Kasumi-1 (cell line): ENCODE measurements at places on chromosomes 1 and 21.

DNA sequence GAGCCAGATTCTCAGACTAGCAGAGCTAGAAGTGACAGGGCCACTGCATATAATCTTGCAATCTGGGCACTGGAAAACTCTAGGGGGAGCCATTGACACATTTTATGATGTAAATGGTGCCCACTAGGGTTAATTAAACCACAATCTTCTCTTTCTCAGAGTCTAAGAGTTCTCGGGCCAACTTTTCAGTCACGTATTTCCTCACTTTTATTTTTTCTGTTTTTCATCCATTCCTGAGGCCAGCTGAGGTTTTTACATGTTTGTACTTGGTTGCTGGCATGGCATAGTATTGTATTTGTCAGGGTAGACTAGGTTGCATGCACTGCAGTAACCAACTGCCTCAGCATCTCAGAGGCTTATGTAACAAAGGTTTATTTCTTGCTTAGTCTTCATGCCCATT lies 138.2 kb downstream of the ZNF326 start:
- peak; percentile 65 for DNase-seq

GRCh38 chr1:181583598-181583997 lies 100.3 kb downstream of the CACNA1E start:
- no peak for DNase-seq

- no peak for DNase-seq
Observed at GRCh38 chr1:4710592-4711415, 56.4 kb downstream of the AJAP1 start.

DNA sequence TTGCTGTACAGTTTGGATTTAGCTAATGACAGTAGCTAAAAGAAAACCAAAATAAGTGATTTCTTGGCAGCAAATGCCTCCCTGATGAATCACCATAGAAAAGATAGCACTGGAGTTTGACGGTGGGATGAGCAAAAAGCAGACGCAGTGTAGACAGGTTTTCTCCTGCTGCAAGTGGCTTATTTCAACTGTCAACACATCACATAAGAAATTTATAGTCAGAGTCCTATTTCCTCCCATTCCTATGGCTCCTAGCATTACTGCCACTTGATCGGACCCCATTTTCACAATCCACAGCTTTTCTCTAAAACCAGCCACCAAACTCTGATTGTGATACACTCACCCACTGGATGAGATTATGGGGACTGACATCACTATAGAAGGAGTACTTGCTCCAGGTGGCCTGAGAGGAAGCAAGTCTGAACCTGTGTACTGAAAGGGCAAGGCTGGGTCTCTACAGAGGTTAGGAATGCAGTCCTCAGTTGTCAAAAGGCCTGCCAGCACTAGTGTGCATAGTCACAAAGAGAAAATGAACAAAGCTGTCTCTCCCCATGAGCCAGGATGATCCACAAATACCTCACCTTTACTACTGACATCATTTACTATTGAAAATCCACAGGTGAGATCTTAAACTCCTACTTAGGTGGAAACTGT lies 359.8 kb downstream of the LTN1 start:
- no peak for DNase-seq

DNA sequence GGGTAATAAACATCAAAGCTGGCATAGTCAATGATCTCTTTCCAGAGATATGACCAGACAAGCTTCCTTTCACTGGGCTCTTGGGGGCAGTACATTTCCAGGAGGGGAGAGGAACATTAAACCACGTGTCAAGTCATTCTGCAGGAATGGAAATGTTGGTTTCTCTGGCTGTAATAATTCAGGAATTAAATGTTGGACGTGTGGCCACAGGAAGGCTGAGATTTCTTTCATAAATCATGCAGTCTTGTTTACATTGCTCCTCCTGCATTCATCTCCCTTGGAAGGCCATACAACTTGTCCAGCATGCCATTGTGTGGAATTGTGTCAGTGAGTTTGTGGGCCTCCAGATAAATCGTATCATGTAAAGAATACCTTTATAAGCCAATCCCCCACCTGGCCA lies 259.2 kb downstream of the ADGRL2 start:
- no peak for DNase-seq

DNA sequence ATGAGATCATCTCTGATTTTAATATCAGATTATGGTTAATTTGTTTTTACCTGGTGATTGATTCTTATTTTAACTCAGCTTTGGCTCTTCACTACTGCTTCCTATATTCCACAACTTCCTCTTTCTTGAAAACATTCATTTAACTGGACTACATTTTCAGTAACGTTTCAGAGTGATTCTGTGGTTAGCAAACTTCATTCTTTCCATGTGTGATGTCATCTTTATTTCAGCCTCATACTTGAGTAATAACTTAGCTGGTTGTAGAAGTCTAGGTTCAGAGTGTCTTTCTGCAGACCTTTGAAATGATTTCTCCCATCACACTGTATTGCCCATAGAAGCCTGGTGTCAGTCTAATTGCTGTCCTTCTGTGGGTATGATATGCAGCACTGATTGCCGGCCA lies 36.0 kb upstream of the SLC35F3 start:
- DNase-seq = peak; percentile 90

DNA sequence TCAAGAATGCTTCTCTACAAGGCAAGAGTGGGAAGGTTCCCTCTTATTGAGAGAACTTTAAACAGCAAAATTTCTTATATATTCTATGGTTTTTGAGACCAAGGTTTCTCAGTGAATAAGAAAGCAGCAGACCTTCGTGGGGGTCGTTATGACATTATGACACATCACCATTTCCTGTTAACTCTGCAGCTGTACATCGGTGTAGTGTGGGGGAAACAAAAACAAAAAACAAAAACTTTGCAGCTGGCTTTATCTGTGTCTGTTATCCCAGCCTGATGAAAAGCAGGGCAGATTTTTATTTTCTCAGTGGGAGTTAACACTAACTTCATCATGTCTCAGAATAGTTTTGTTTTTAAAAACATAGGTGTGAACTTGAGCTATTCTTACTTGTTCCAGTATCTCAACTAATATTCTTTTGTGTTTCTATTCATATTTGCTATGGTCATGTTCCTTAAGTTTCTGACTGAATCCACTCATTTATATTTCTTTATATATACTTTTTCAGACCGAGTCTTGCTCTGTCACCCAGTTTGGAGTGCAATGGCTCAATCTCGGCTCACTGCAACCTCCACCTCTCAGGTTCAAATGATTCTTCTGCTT lies 2.1 kb downstream of the SDE2 start:
- no peak for DNase-seq

- no peak for DNase-seq
Observed at GRCh38 chr1:106555571-106555970, 500.9 kb upstream of the PRMT6 start.

GRCh38 chr1:27342391-27342777 lies 562 bp downstream of the SYTL1 start:
- DNase-seq = peak; percentile 15

DNA sequence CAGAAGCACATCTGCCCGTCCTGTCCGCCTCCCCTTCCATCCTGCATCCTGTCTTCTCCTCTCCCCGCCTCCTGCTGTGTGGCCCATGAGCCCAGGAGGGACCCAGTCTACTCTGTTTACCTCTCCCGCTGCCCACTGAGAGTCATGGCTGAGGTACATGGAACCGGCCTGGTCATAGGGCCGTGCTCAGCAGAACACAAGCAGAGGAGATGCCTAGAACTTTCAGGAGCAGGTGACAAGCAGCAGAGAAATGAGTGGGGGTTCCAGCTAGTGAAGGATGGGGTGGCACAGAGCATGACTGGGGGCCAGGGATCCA lies 70.8 kb downstream of the ATP5PO start:
- DNase-seq = no peak

GRCh38 chr21:31293986-31294385 lies 50.1 kb downstream of the TIAM1 start:
- no peak for DNase-seq

DNA sequence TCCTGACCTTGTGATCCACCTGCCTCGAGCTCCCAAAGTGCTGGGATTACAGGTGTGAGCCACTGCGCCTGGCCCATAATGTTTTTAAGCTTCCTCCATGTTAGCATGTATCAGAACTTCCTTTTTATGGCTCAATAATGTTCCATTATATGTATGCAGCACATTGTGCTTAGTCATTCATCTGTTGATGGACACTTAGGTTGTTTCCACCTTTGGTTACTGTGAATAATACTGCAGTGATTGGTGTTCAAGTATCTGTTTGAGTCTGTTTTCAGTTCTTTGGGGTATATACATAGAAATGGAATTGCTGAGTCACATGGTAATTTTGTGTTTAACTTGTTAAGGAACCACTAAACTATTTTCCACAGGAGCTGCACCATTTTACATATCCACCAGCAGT lies 17.7 kb downstream of the CMPK1 start:
- no peak for DNase-seq

- DNase-seq = no peak
Observed at GRCh38 chr1:231731268-231731667, 104.7 kb downstream of the DISC1 start.

- DNase-seq = no peak
Observed at GRCh38 chr1:210588946-210589345, 260.2 kb downstream of the HHAT start.

- no peak for DNase-seq
Observed at GRCh38 chr1:243923292-243924171, 73.5 kb upstream of the AKT3 start.

DNA sequence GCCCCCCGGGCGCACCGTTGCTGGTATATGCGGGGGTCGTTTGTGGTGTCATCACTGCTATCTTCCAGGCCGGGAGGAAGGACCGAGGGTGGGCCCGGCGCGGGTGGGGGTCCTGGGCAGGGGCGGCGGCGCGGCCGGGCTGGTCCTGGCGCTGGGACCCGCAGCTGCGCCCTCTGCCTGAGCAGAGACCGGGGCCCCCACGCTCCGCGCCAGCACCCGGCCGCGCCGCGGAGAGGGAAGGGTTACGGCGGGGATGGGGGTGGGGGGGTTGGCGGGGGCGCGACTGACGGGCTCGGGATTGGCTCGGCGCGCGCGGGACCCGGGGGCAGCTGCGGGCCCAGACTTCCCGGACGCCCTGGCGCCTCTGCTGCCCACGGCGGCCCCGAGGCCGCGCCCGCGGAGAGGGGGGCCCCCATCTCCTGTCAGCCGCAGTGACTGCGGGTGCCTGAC lies 13.8 kb upstream of the SAMD11 start:
- DNase-seq = no peak

DNA sequence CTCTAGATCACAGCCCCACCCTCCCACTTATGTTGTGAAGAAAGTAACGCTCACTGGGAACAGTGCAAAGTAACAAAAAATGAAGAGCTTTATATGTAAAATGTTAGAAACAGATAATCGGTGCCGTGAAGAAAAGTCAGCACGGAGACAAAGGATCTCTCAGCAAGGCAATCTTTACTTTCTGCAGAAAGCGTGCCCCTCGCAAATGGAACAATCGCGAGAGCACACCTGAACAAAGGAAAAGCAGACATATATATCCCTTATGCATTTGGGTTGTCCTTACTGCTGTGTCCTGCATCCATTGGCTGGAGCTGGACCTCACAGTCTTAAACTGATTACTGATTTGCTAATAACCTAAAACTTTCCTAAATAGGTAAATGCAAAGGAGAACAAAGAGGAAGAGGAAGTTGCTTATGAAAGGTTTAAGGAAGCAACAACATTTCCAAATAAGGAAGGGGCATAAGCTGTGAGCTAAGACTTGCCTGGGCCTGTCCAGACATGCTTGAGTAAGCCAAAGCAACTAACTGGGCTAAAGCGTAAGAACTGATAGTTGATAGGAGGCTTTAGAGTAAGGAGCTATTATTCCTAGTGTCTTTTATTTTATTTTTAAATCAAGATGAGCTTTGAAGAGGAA lies 89.7 kb downstream of the GTF2B start:
- peak; percentile 74 for DNase-seq

GRCh38 chr1:110859062-110859461 lies 13.9 kb upstream of the CD53 start:
- DNase-seq = no peak

DNA sequence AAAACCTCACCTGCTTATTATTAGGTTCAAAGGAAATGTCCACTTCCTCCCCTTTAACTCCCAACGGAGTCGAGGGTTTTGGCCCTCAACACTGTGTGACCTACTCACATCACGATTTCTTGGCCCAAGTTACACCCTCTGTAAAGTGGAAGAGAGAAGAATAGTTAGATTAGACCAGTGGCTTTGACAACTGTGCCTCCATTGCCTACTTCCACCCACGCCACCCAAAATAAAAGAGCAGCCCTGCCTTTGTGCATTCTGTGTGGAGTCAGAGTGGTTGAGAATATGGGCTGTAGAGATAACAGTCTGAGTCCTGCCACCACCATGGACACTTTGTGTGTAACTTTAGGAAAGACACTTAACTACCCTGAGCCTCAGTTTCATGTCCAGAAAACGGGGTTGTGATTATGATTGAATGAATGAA lies 4.1 kb upstream of the HDGF start:
- no peak for DNase-seq

DNA sequence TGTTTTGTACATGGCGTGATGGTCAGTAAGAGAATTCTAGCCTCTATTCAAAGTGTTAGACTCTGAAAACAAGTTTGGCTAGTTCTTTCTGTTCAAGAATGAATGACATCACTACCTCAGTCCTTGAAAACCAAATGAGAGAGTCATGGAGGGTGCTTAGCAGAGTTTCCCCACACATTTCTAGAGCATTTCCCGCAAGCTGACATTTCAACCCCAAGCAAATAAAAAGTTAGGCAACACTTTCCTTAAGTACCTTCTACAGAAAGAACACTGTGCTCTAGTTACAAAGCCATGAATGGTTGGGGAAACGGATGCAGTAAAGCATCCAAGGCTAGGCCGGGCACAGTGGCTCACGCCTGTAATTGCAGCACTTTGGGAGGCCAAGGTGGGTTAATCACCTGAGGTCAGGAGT lies 47.9 kb upstream of the SLC44A3 start:
- DNase-seq = no peak

DNA sequence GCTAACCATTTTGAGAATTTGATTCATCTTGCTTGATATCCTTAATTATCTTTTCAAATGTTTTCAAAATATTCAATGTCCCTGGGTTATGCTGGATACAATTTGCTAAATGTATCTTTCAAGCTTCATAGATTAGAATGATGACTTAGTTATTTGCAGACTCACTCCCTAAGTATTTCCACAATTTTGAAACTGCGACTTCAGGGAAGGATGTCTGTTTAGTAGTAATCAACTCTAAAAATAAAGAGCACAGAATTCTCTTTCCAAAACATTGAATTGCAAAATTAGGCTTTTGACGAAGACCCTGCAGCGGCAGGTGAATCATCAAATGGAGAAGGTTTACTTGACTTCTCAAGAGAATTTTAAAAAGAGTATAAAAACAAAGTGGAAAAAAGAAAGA lies 14.2 kb downstream of the RGS1 start:
- no peak for DNase-seq

GRCh38 chr1:58620259-58620658 lies 43.2 kb upstream of the TACSTD2 start:
- no peak for DNase-seq
